ENCODE measurements at places on chromosomes 13 and 19.

GRCh38 chr13:102402290-102402689 is 442 bp upstream of the FGF14 start:
- no peak for DNase-seq

DNA sequence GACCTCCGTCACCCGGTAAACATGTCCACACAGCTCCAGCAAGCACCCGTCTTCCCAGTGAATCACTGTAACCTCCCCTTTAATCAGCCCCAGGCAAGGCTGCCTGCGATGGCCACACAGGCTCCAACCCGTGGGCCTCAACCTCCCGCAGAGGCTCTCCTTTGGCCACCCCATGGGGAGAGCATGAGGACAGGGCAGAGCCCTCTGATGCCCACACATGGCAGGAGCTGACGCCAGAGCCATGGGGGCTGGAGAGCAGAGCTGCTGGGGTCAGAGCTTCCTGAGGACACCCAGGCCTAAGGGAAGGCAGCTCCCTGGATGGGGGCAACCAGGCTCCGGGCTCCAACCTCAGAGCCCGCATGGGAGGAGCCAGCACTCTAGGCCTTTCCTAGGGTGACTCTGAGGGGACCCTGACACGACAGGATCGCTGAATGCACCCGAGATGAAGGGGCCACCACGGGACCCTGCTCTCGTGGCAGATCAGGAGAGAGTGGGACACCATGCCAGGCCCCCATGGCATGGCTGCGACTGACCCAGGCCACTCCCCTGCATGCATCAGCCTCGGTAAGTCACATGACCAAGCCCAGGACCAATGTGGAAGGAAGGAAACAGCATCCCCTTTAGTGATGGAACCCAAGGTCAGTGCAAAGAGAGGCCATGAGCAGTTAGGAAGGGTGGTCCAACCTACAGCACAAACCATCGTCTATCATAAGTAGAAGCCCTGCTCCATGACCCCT is 9.0 kb upstream of the CEACAM5 start:
- no peak for DNase-seq

- no peak for DNase-seq
These were observed 13.9 kb downstream of the TTYH1 start for GRCh38 chr19:54429176-54429495.

- DNase-seq: no peak
These were observed 173.7 kb downstream of the KLF12 start for GRCh38 chr13:73960474-73960873.

GRCh38 chr13:99984461-99985240 is 3.1 kb downstream of the ZIC2 start:
- peak; percentile 81 for DNase-seq

- no peak for DNase-seq
These were observed 21.8 kb downstream of the HCN2 start for GRCh38 chr19:611481-611868.

DNA sequence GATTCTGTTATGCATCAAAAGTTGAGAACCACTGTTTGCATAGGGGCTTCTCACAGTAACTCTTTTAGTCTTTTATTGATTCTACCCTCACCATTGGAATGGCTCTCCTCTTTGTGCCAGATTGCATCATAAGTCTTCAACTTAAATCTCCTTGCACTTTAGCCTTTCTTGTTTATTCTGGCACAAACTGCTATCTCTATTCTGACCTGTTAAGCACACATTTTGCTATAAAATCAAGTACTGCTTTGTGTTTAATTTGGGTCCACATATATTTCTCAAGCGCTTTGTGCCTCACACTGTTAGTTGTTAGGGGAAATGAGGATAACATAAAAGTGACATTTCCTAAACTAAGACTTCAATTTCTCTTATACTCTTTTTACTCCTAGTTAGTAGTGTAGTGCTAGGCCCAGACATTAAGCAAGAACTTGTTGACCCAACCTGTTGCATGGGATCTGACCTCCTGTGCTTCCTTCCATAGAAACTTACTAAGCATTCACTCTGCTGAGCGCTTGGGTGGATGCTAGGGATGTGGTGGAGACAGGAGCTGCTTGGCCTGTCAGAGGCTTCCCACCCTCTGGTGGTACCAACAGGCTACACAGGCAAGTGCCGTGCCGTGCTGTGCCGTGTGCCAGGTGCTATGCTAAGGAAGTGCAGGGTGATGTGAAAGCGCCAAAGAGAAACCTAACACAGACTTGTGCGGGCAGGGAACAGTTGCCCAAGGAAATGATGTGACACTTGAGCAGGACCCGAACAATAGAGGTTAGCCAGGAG is 1.2 kb downstream of the UTP14C start:
- no peak for DNase-seq

GRCh38 chr19:17470068-17470841 is at the start of gene SLC27A1:
Gene SLC27A1, plus strand, starts transcription at chr19:17470524. Its CDS starts 17 bp downstream, at chr19:17470541.
- peak; percentile 95 for DNase-seq

DNA sequence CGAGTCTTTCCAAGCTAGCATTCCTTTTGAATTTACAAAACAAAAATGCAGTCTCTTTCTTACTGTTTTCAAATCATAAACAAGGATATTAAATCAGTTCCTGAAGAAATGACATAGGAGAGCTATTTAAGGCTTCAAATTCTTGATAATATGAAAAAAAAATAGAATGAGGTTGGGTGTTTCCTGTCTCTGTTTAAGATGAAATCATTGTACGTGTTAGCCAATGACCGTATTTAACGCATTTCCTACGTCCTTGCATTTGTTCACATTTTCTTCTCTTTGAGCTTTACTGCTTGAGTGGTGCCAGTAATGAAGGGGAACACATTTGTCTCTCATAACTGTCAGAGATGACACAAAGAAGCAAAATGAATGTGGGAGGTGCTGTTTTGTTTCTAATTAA is 821.3 kb downstream of the DIAPH3 start:
- no peak for DNase-seq

GRCh38 chr13:26062853-26063444 is 11.1 kb upstream of the SHISA2 start:
- DNase-seq: peak; percentile 24

- no peak for DNase-seq
These were observed 11.0 kb upstream of the JUND start for GRCh38 chr19:18292462-18292809.

DNA sequence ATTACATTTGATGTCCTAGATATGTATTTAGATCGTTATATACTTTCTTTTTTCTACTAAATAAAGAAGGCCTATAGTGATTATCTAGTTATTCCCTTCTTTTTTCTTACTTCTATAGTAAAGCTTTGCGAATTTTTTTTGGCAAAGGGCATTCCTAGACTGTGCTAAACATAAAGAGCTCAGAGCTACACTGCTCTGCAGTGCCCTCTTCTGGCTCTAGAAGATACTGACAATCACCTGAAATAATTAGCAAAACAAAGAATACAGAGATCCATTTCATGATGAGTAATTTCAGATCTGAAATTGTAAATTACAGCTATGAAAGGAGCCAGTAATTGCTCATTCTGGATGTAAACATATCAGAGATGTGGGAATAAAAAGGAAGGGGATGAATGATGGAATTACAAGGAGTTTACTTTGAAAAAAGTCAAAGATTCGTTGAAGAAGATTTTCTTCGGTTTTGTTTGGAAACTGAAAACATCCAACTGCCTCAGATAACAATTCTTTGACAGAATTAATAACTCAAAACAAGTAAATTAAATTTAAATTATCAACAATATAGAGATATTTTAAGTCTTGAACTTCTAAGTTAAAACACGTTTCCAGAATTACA is 288.5 kb downstream of the NALCN start:
- peak; percentile 84 for DNase-seq

DNA sequence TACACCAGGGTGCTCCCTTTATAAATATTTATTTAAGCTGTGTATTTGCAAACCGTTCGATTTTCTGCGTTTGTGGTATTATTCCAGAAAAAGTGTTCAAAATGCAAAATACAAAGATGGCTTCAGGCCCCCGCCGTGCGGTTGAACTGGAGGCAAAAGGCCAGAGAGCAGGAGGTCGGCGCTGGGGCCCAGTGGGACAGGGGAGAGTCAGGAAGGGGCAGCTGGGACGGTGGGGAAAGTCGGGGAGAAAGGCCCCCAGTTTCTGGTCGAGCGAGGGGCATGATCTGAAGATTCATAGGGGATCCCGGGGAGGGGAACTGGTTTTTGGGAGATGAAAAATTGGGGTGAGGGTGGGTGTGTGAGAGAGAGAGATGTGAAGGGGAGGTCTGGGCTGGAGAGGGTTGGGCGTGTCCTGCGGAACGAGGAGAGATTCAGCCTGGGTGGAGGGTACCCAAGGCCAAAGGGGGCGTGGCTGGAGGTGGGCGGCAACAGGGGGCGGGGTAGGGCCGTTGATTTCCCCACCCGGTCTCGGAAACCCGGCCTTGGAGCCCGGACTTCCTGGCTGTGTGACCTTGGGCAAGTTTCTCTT is 678 bp downstream of the ISOC2 start:
- DNase-seq: peak; percentile 82

DNA sequence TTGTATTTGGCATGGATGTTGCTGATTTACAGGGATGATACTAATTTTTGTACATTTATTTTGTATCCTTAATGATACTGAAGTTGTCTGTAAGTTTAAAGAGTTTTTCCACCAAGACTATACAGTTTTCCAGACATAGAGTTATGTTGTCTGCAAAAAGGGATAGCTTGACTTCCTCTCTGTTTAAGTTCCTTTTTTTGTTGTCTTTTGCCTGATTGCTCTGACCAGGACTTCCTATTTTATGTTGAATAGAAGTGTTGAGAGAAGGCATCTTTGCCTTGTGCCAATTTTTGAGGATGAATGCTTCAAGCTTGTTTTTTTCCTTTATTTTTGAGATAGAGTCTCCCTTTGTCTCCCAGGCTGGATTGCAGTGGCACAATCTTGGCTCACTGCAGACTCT is 36.8 kb upstream of the ZNF681 start:
- no peak for DNase-seq

DNA sequence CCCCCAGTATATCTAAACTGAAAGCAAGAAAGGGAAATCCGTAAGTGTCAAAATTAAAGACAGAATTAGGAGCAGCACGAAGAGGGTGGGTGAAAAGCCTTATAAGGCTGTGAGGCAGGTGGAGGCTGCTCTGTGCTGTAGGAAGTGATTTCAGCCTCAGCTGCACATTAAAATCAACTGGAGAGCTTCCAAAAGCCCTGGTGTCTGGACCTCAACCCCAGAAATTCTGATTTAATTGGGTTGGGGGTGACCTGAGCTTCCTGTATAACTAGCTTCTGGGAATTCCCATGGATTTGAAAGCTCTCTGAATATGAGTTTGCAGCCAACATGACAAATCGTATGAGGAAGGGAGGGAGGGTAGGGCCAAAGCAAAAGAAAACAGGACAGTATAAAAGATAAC is 242.4 kb upstream of the TMTC4 start:
- DNase-seq: no peak

- DNase-seq: peak; percentile 49
These were observed 67.2 kb downstream of the SPACA7 start for GRCh38 chr13:112443191-112443994.

DNA sequence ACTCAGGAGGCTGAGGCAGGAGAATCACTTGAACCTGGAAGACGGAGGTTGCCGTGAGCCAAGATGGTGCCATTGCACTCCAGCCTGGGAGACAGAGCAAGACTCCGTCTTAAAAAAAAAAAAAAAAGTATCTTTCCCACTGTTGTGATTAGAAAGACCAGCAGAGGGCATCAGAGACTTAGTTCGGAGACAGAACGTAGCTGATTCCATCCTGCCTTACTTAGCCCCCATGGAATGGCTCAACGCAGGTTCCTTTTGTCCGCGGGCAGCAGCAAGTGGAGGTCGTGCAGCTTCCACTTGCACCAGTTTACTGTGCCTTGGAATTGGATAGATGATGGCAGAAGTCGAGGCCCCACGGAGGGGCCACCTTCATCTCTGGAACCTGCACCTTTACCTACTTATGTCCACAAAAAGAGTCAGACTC is 8.1 kb downstream of the TIMM29 start:
- DNase-seq: peak; percentile 91

- DNase-seq: no peak
These were observed 46.4 kb downstream of the PEX11G start for GRCh38 chr19:7442423-7442822.

- no peak for DNase-seq
These were observed 129.5 kb upstream of the MCF2L start for GRCh38 chr13:112839356-112840105.

GRCh38 chr19:23539499-23539898 is 144.2 kb upstream of the ZNF91 start:
- DNase-seq: no peak

DNA sequence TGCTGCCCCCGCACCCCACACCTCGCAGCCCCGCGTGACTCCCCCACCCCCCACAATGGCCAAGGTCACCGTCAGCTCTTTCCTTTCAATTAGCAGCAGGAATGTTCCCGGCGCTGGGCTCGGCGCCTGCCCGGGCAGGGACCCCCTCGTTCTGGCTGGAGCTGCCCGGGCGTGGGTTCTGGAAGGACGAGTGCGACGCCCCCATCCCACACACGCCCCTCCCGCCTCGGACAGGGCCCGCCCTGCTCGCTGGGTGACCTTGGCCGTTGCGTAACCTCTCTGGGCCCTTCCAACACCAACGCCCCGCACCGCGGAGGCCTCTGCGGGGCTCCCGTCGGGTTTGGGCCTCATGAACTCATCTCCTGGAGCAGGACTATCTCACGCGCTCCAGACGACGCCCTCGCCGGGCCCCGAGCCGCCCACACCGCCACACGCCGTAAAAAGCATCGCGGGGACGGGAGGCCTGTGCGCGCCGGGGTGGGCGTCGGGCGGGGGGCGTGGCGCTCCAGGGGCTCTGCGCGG is 10.3 kb downstream of the PALM start:
- DNase-seq: no peak

DNA sequence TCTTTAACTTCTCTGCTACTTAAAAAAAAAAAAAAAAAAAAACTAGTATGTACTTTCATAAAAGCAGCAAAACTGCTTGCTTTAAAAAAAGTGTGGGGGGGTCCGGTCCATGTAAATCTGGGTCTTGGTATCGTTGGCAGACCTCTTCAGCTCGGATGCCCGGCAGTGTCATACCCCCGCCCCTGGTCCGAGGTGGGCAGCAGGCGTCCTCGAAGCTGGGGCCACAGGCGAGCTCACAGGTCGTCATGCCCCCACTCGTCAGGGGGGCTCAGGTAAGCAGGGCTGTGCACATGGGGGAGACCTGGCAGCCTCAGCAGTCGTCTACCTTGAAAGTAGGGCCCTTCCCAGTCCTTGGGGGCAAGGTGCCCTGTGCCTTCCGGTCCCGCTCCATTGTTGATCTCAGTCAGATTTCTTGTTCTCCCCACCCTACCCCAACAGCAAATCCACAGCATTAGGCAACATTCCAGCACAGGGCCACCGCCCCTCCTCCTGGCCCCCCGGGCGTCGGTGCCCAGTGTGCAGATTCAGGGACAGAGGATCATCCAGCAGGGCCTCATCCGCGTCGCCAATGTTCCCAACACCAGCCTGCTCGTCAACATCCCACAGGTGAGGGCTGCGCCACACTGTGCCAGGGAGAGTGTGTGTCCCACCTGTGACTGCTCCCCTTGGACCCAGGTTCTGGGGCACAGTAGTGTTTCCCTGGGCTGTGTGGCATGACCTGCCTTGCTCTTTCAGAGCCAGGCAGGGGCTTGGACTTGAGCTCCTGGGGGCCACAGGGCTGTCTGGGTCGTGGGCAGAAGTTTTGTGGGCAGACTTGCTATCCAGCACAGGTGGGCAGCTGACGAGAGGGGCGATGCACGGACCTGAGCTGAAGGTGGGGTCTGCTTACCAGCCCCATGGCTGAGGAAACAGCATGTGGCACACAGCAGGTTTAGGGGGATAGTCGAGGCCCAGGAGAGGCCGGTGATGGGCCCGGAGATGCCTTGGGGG is 19.4 kb downstream of the TSSK6 start:
- no peak for DNase-seq

All from DMS79 treated with DMSO at 0.1 percent for 48 hours (cell line).